ENCODE measurements at places on chromosomes 6 and 20. TPM values are rescaled to one million over a fixed set of nuclear protein-coding genes. Genes with fewer than 3 reads are reported as not detected.

SMPDL3A gene
- 15.4 TPM for total RNA-seq

ZNF831 gene
- 0.38 TPM for total RNA-seq

MEI4 gene
- not detected for total RNA-seq

VAPB gene
- 21.2 TPM for total RNA-seq

IFNGR1 gene
- 33.8 TPM for total RNA-seq

CD83 gene
- total RNA-seq, result 1.5 TPM

GRCh38 chr6:15689586-15690482 is 27.0 kb upstream of the DTNBP1 start:
- no peak for DNase-seq

- no peak for DNase-seq
Observed at GRCh38 chr20:32970973-32971300, 33.3 kb downstream of the SUN5 start.

- DNase-seq, result no peak
Observed at GRCh38 chr6:41801380-41801779, 13.9 kb downstream of the TOMM6 start.

DNA sequence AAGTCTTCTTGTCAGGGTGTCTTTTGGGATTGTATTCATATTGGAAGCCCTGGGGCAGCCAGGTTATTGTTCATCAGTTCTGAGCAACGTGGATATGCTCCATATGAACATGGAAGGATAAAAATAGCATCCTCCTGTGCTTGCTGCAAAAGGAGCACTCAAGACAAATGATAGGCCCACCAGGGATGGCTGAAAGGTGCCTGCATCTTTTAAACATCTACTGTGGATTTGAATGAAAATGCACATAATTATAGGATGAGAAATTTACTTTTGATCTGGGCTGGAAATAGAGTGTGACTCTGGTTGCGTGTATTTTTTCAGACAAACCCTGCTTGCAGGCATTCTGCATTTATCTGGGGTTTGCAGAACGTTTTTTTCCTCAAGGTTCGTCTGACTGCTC is 299.1 kb downstream of the PACRG start:
- no peak for DNase-seq

DNA sequence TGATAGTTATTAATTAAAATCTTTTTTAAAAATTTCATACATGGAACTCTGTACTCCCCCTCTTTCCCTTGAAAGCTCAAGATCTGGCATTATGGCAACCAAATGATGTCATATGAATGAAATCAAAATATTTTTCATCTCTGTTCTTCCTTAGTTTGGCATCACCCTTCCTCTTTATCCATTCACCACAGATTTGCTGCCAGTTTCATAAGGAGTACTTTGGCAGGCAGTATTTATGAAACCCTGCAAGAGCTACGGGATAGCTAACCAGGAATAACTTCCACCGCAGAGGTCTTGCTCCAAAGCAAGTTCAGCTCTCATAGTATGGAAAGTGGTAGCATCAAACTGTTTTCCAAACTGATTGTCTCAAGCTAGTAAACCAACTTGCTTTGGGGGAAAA is 113.9 kb upstream of the DOK5 start:
- no peak for DNase-seq

- no peak for DNase-seq
Observed at GRCh38 chr6:27406085-27406484, 17.5 kb downstream of the ZNF391 start.

- DNase-seq, result no peak
Observed at GRCh38 chr6:125415913-125416312, 114.1 kb upstream of the HDDC2 start.

- DNase-seq, result no peak
Observed at GRCh38 chr6:138787138-138787537, 8.7 kb upstream of the ECT2L start.

Measured in esophagus squamous epithelium (tissue), 5 donors.